ENCODE measurements at places on chromosomes 5 and 9. TPM values are rescaled to one million over a fixed set of nuclear protein-coding genes. Genes with fewer than 3 reads are reported as not detected.

ANXA1 gene
- total RNA-seq: 637 TPM

SPATA31E1 gene
- total RNA-seq: not detected

DNA sequence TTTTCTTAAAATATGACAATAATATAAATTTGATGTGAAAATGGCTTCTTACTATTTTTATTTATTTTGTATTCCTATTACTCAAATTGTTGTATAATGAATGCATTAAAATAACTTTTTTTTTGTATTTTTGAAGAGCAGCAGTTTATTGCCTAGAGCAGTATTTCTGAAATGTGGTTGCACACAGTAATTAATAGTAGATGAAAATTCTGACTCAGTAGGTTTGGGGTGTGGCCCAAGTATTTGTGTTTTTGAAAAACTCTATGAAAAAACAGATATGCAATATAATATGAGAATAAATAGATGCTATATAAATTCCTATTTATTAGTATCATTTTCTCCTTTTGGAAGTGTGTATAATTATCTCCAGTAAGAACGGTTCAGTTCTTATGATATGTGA lies 2225.3 kb upstream of the C9orf72 start:
- no peak for DNase-seq

GRCh38 chr9:97411789-97412625 lies at the start of gene TDRD7:
TSS of gene TDRD7 (plus strand) at chr9:97412096. CDS start at chr9:97428466, 16,370 bp downstream.
- peak; percentile 75 for DNase-seq
